ENCODE measurements at places on chromosomes 3 and 15.

DNA sequence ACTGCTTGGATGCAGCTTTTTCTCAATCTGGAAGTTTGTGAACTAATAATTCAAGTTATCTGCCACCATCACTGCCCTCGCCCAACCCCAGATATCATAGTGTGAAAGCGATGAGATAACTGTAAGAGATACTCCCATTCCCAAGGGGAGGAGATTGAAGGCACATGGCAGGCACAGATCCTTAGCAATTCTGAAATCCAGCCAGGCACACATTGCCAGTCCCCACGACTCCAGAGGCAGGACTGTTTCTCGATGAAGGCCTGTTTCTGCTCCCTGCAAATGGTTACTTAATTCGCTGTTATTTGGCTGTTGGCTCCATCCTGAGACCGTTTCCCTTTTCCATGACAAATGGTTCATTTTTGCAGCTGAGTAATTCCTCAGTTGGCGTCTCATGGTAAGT lies 63.2 kb upstream of the NEDD4 start:
- DNase-seq: no peak

DNA sequence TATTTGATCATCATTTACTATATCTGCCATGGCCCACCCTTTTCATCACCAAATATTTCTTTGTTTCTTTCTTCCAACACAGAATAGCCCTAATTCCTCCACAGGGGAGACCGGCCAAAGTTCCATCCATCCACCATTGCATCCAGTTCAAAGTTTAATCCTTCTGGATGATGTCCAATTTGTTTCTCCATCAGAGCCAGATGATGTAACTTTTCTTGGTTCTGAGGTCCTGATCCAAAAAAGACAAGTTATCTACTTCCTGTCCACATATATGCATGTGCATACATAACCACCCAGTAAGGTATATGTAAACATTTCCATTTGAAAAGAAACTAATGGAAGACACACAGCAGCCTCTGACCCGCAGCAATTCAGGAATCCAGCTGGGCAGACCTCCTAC lies 237.3 kb downstream of the SHOX2 start:
- DNase-seq: no peak

DNA sequence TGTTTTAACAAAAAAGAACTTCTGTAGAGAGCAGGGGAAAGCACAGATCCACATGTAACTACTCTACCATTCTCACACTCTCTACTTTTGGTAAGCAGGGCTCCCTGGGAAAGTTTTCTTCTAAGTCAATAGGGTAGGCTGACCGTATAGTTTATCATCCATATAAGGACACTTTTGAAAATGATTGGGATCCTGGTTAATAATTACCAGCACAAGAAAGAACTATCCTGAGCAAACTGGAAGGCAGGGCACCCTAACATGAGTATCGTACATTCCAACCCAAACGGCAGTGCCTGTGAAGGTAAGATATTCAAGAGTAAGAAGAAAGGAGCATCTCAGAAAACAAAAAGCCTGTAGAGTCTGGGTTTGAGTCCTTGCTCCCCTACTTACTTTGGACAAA lies 22.1 kb downstream of the SUSD5 start:
- DNase-seq: no peak

- no peak for DNase-seq
Measured at GRCh38 chr3:45992133-45992729, 3.4 kb downstream of the FYCO1 start.

DNA sequence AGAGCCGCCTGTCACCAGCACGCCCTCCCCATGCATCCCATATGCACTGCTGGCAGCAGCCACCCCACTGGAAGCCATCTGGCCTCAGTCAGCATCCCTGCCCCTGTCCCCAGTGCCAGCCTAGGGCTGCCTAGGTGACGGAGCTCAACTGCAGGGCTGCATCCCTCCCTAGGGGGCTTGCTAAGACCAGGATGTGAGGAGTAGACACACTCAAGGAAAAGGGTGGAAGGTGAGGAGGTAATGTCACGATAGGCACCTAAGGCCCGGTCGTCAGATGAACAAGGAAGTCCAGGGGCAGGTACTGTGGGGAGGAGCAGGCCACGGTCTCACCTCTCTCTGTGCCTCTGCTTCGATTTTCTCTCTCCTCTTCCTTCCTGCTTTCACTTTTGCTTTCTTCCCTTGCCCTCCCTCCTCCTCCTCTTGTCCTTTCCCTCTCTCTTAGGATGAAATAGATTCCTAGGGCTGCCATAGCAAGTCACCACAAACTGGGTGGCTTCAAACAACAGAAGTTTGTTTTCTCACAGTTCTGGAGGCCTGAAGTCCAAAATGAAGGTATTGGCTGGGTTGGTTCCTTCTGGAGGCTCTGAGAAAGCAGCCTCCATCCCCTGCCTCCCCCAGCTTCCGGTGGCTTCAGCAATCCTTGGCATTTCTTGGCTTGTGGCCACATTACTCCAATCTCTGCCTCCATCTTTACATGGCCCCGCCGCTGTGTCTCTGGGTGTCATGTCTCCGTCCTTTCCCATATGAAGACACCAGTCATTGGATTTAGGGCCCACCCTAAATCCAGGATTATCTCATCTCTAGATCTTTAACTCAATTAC lies 298.3 kb downstream of the SHQ1 start:
- no peak for DNase-seq

DNA sequence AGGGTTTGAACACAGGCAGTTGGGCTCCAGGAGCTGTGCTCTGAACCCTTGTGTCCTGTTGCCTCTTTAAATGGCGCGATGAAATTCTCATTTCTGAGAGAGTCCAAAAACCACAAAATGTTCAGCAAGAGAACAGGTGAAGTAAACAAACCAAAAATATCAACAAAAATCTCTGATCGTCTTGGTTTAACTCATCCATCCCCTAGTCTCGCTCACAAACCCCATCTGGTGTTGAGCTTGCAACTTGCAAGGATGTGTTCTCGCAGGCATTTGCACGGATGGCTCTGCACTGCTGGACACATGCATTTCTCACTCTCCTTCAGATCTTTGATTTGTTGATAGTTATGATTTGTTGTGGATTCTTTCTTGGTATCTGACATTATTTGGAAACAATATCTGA lies 31.1 kb downstream of the FAH start:
- no peak for DNase-seq

DNA sequence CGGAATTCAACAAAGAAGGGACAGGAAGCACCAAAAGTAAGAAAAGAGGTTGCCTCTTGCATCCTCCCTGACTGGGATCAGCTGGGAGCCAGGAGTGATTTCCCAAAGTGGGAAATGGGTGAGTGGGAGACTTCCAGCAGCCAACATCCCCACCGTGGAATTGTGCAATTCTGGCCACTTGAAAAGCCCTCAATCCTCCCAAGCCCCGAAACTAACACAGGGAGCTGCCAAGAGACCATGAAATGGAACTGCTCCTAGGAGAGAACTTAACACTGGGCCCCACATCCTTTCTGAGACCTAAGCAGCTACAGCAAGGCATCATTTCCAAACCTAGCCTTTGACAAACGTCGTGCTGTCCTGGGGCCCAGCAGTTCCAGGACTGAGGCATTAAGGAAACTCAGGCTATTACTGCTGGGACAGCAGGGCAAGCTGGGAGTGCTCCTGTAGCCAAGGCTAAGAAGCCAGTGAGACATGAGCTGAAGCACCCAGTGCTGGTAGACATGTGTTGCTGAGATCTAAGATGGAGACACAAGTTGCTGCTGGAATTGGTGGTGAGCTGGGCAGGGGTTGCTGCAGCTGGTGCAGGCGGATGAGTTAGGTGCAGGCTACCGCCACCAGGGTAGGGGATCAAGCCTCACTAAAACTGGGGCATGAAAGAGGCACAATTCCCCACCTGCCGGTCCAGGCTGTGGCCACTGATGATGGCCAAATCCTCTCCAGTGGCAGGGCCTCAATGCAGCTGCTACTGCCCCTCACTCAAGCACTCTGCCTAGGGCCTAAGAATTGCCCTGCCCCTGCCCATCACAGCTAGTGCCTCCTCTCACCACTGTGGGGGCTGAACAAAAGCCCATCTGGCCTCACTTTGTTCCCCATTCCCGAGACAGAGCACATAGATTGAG lies 43.9 kb downstream of the ALDH1A2 start:
- DNase-seq: no peak

DNA sequence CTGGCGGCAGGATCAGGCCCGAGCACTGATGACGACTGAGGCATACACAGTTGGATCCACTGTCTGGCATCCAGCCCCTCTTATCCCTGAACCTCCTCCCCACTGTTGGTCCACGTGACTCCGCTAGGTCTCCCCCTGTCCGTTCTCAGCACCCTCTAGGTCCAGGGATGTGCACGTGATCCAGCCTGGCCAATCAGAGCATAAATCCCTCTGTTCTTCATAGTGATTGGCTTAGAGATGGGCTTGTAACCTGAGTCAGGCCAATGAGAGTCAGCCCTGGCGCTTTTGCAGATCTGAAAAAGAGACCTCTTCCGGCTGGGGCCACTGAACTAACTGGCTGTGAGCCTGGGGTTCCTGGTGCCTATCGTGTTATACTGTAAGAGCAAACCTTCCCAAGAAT lies 20.5 kb upstream of the IQSEC1 start:
- DNase-seq: no peak

DNA sequence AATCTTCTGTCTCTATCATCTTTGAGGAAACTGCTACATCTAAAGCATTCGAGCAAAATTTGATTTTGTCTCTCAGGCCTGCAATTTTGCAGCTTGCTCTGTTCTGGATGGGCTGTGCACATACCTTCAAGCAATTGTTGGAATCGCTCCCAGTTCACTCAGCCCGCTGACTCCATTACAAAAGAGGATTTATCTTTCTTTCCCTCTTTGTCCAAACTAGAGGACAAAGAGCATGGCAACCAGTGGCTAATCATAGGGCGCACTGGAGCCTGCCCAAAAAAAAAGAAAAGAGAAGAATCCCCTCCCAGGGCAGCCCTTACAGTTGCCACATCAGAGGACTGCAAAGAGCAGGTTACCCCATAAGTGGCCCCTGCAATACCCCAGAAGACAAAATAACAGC lies 49.0 kb upstream of the DUT start:
- DNase-seq: no peak

- no peak for DNase-seq
Measured at GRCh38 chr3:23316924-23317323, 113.8 kb downstream of the UBE2E2 start.

GRCh38 chr3:106305127-106305526 lies 436.3 kb upstream of the CBLB start:
- no peak for DNase-seq

DNA sequence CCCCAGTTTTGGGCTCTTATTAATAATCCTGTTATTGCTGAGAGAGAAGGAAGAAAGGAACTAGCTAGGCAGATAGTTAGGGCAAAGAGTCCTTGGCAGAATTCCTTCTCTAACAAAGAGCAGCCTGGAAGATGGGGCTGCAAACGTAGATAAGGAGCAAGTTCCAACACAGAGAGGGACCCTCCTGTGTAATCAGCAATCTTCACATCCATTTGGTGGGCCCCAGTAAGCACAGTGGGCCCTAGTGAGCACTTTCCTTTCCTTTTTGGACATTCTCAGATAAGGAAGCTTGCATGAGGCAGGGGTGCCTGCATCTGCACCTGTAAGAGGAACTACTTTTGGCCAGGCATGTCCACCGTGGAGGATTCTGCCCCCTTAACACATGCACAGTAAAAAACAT lies 119.6 kb upstream of the SGO1 start:
- no peak for DNase-seq

- DNase-seq: no peak
Measured at GRCh38 chr3:116340680-116341216, 104.5 kb downstream of the LSAMP start.

DNA sequence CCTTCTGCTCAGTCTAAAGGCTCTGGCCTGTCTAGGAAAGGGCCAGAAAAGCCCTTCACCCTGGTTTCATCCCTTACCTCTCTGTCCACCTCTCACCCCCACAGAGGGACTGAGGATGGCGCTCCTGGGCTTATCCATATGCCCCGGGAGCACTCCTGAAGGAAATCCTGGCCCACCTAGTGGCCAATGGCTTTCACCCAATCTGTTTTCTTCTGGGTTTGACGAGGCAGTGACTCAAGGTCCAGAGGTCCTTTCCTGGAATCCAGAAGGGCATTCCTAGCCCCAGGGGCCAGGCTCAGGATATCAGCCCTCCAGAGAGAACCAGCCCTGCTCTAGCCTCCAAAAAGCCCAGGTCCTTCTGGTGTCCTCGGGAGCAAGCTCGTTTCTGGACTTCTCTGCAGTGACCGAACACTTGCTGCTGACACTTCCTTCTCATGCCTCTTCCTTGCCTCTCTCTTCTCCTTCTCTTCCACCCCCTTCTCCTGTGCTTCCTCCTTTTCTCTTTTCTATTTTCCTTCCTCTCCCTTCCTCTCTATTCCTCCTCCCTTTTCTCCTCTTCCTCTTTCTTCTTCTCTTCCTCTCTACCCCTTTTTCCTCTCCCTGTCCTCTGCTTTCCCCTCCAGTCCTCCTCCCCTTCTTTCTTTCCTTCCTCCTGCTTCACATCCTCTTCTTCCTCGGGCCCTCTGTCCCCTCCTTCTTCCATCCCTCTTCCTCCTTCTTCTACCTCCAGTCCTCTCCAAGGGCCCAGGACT lies 59.6 kb downstream of the RHCG start:
- no peak for DNase-seq

GRCh38 chr3:144457758-144458157 lies 486.1 kb downstream of the DIPK2A start:
- DNase-seq: no peak

- no peak for DNase-seq
Measured at GRCh38 chr15:98676586-98677270, 28.4 kb downstream of the IGF1R start.

GRCh38 chr15:45167631-45168205 lies 20.0 kb downstream of the SHF start:
- DNase-seq: no peak

- no peak for DNase-seq
Measured at GRCh38 chr15:73892446-73893226, 19.3 kb downstream of the TBC1D21 start.

DNA sequence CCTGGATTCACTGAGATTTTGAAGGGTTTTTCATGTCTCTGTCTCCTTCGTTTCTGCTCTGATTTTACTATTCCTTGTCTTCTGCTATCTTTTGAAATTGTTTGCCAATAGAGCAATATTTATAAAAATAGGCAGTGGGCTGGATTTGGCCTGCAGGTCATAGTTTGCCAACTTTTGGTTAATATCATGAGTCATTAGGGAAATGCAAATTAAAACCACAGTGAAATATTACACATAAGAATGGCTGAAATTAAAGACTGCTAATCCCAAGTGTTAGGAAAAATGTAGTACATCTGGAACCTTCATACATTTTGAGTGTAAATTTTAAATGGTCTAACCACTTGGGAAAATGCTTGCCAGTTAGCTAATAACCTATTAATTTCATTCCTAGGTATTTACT lies 56.3 kb downstream of the ABI3BP start:
- no peak for DNase-seq

- DNase-seq: peak; percentile 52
Measured at GRCh38 chr3:48429317-48429959, 448 bp downstream of the PLXNB1 start.

DNA sequence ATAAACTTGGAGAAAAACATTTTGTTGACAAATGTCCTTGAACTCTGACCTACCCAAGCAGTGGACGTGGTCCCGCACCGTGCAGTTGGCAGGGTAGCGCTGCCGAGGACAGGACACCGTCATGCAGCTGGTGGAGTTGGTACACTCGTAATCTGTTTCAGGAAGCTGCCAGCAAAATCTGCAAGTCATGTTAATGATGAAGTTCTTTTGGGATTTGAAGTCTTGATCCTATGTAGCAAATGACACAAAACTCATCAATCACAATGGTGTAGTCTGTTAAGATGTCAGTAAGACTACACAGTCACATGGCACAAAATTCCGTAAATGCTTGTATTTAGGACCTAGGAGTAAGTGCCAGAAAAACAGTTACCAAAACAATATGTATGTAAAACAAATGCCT lies 5.5 kb downstream of the TM2D3 start:
- DNase-seq: no peak

Data from NT2/D1 (cell line).